Natural killer cell (primary cell): ENCODE measurements at places on chromosomes 11 and 22.

GRCh38 chr11:100543386-100543785, 143.7 kb upstream of the ARHGAP42 start:
- no peak for DNase-seq

GRCh38 chr11:6233984-6234386, 451 bp downstream of the FHIP1B start:
- DNase-seq: no peak

- no peak for DNase-seq
Measured at GRCh38 chr11:45982656-45983470, 60.4 kb downstream of the LARGE2 start.

GRCh38 chr11:118275176-118275575, 11.1 kb upstream of the MPZL2 start:
- no peak for DNase-seq

DNA sequence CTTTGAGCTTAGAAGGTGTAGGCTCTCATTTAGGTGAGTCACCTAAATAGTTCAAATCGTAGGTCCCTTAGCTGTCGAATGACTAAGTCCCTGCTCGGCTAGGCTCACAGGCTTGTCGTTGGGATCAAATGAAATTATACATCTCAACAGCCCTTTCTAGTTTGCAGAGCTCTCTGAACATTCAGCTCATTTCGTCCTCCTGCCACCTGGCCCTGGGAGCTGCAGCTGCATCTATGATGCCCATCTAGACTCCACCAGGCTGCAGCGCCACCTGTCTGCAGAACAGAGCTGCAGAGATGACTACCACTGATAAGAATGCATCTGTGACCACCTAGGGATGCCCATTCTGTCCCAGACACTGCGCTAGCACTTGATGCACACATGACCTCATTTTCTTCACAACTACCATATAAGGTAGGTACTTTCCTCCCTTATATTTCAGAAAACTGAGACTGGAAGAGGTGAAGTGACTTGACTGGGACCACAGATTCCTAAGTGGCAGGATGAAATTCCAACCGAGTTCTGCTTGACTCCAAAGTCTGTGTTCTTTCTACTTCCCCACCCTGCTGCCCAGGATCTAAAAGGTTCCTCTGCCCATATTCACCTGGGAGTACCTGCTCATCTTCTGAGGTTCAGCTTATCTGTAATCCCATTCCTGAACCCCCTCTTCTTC, 141.1 kb upstream of the NARS2 start:
- DNase-seq: peak; percentile 26

DNA sequence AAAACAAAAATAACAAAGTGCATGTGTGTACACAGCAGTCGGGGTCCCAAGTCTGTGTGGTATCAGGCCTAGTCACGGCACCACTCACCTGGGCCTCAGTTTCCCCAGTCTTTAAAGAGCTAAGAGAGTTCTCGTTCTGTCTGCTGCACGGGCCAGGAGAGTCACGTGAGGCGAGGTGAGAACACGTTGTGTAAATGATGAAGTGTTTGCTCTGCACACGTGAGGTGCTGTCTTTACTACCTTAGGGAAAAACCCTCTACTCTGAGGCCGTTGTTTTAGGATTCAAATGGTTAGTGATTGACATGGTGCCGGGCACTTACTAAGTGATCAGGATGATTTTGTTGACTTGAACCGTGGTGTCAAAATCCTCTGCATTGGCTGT, 86.5 kb upstream of the PPARA start:
- no peak for DNase-seq
